ENCODE measurements at places on chromosomes 7 and 10.

- DNase-seq = no peak
Measured at GRCh38 chr7:1019789-1020610, 24.3 kb upstream of the GPR146 start.

DNA sequence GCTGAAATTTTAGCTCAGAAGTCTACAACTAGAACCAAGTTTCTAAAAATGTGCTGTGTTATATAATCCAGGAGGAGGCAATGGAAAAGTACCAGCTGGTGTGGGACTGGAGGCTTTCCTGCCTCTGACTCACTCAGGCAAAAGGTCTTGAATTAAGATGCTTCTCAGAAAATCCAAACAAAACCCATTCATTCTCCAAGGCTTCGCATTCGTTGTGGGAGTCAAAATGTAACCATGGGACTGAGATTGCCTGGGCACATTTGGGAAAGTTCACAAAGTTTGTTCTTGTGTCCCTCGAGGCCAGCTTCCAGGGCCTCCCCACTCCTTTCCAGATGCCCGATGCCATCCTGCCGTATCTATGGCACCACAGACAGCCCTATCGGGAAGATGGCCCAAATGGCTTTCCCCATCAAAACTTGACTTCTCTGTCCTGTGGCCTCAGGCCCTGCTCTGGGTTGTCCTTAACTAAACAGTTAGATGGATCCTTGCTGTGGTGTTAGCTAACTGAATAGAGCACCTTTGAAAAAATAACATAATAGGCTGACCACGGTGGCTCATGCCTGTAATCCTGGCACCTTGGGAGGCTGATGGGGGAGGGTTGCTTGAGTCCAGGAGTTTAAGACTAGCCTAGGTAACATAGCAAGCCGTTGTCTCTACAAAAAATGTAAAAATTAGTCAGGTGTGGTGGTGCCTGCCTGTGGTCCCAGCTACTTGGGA is 180.5 kb downstream of the PFKFB3 start:
- DNase-seq = no peak

DNA sequence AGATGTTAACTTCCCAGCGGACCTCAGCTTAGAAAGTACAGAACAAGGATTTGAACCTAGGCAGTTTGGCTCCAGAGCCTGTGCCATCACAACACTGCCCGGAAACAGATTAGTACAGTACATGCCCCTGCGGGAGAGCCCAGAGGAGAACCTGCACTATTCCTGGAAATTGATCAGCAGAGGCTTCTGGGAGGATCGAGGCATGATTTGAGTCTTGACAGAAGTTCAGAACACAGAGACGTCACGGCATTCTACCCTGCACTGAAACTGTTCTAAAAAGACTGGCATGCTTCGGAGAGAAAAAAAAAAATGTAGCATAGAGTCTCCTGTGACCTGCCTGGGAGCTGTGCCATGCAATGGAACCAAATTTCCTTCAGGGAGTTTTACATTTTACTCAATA is 9.2 kb upstream of the IL6 start:
- no peak for DNase-seq

- no peak for DNase-seq
Measured at GRCh38 chr7:75966190-75966961, 28.0 kb downstream of the TMEM120A start.

DNA sequence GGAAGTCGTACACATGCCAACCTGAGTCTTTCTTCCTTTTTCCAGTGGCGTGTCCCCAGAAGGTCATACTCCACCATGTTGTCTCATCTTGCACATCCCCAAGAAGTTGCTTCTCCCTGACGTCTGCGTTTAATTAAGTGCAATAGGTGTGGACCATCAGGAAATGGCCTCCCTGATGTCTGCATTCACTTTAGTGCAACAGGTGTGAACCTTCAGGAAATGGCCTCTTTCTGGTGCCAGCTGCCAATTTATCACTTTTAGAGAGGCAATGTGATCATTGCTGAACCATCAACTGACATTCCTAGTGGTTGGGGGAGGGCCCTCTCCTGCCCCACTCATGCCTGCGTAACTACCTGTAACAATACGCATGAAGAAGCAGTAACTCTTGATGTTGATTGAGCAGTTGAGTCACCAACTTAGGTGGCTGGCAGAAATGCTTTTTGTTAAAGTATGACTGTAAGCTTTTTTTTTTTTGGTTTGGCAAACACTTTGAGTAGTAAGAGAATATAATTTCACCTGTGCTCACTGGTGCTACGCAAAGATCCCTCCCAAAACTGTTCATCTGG is 25.8 kb downstream of the SCIN start:
- no peak for DNase-seq

DNA sequence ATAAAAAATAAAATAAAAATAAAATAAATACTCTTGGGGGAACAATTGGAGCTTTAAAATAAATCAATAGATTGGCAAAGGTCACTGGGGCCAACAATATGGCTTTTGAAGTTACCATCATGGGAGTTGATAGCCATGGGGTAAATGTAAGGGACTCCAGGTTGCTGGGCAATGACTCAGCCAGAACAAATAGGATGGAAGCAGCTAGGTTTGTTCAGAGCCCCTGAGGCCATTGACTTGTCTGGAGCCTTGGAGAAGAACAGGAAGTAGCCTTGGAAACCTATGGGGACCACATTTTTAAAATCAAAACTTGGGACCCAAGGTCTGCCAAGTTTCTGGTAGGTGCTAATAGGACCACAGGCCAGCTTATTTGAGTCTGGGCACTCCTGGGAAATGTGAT is 20.2 kb upstream of the FRA10AC1 start:
- DNase-seq = no peak

Measured in neural progenitor cell (in vitro differentiated cells).